Stimulated activated CD4-positive, alpha-beta T cell treated with anti-CD3 and anti-CD28 coated beads, Interleukin-1b, Interleukin-23, amount 100 ng/mL, for 4 hours (primary cell): ENCODE measurements at places on chromosomes 7 and 10.

- no peak for DNase-seq
Measured at GRCh38 chr10:29715296-29715695, 80.5 kb upstream of the SVIL start.

DNA sequence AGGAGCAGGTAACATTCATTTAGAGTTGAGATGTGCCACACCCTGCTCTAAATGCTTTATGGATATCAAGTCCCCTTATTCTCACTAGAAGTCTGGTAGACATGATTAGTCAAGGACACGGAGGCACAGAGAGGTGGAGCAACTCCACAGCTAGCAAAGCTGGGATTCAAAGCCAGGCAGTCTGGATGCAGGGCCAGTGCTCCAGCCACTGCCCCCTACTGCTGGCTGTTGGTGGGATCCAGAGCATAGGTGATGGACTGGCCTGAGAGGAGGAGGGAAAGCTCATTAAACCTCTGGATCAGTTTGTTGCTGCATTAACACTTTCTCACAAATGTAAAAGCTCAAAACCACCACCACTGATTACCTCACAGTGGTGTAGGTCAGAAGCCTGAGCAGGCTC lies 22.6 kb upstream of the KBTBD2 start:
- no peak for DNase-seq

DNA sequence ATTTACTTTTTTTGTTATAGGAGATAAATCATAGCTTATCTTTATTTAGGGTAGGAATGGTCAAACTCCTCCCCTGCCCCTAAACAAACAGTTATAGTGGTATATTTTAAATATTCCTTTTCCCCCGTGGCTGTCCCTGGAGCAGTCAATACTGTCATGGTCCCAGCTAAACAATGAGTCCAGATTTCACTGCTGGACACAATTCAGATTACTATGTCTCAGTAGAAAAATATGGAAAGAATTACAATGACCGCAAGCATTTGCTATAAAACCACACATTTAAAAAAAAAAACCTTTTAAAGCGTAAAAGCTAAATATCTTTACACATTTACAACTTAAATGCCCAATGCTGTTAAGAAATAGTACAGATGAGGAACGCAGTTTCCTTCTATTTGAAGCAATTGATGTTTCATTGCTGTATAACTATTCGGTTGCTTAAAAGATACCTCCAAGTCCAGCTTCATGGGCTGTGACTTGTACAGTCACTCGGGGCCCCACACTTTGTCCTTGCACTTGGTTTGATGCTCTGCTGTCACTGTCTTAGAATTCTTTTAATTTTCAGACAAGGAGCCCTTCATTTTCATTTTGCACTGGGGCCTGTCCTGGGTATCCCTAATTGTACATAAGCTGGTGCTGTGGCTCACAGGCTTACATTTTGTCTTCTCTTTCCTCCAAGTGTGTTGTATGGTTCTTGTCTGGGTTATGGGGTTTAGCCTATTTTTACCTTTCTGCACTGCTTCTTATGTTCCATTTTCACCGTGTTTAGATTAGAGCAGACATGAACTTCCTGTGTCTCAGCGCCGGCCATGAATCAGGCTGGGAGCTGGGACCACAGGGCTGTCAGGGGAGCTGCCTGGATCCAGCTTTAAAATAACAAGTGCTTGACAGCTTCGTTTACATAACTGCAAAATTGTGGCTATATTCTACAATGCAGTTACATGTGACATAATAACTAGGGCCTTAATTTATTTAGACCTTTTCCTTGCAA lies 530.2 kb upstream of the FZD8 start:
- no peak for DNase-seq

- DNase-seq, result no peak
Measured at GRCh38 chr10:75108684-75109458, 2.6 kb upstream of the SAMD8 start.

GRCh38 chr7:154997840-154998370 lies 5.0 kb downstream of the PAXIP1 start:
- DNase-seq, result no peak

- DNase-seq, result no peak
Measured at GRCh38 chr7:82156168-82156567, 287.4 kb downstream of the CACNA2D1 start.

DNA sequence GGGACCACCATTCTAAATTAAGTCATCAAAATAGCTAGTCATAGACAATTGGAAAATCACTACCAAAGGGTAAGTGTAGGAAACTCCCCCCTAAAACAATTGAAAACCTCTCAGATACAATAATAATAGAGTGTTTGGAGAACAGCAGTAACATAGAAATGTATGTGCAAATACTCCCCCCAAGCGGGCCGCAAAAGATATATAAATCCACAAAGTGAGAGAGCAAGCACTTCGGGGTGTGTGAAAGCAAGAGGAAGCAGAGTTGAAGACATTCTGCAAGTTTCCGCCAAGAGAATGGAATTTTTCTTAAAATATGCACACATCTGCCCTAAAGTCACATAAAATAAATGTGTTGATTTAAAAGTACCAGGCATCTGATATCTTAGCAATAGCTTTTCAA lies 33.3 kb downstream of the CHCHD3 start:
- DNase-seq, result no peak

DNA sequence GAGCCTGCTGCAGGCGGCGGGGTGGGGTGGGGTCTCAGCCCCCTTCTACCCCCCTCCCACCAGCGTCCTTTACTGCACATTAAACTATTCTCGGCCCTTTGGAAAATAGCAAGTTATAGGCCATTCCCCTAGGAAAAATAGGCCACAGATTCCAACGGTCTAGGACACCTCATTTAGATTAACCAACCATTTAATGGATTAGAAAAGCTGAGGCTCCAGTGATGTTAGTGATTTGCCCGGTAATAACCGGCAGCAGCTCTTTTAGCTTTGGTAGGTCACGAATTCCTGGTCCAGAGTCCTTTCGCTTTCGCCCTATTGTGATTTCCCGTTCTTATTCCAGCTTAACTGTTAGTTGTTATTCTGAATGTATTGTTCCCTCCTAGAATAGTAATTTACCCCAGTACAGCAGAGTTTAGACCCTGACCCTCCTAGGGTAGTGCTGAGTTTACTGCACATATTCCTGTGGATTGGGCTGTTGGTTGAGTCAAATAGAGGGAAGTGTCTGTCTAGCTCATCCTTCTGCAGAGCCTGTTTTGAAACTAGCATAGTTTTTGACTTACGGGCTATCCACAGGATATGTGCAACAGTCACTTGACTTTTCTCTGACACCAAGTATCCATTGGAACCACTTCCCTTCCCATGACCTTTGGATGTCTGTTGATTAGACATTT lies 754 bp downstream of the GSTO1 start:
- DNase-seq, result no peak

DNA sequence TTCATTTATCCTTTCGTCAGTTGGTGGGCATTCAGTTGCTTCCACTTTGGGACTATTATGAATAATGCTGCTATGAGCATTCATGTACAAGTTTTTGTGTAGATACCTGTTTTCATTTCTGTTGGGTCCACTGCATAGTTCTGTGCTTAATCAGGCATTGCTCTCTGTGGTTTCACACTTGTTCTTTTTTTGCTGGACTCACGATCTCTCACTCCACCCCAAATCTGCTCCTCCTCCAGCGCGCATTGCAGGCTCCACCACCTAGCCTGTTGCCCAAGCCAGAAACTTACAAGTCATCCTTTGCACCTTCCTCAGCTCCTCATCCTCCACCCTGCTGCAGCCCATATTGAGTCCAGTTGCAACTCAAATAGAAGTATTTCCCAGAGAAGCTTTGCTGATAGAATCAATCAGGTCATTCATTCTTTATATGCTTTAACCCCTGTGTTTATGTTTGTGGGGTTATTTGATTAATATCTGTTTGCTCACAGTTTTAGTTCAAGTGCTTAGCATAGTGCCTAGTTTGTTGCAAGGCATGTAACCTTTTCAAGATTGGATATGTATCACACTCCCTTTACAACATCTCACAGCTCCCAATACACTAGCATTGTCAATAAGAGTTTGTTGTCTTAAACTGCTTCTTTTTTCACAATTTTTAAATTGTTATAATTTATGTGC lies 16.6 kb upstream of the AFAP1L2 start:
- DNase-seq, result no peak

GRCh38 chr7:150621376-150621775 lies 10.8 kb downstream of the GIMAP6 start:
- DNase-seq, result no peak

GRCh38 chr10:11218395-11218794 lies 200.7 kb downstream of the CELF2 start:
- no peak for DNase-seq

- no peak for DNase-seq
Measured at GRCh38 chr10:70148516-70148915, 2.0 kb upstream of the TYSND1 start.

DNA sequence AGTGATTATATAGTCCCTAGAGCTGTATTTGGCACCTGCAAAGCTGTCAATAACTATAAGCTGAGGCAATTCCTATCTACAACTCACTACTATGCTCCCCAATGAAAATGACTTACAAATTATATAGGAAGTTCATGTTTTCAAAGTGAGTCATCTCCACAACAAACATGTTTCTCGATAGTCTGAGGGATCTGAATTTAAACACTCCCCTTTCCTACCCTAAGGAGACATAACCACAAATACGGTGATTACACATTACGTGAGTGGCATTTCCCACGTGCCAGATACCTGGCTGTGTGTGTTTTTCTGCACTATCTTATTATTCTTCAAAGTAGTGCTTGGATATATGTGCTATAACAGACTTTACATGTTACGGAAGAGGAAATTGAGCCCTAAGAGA lies 122.5 kb upstream of the C1QL3 start:
- no peak for DNase-seq

- no peak for DNase-seq
Measured at GRCh38 chr7:133061357-133061756, 20.5 kb downstream of the CHCHD3 start.

GRCh38 chr7:101691822-101692384 lies 62.8 kb upstream of the MYL10 start:
- DNase-seq, result no peak

DNA sequence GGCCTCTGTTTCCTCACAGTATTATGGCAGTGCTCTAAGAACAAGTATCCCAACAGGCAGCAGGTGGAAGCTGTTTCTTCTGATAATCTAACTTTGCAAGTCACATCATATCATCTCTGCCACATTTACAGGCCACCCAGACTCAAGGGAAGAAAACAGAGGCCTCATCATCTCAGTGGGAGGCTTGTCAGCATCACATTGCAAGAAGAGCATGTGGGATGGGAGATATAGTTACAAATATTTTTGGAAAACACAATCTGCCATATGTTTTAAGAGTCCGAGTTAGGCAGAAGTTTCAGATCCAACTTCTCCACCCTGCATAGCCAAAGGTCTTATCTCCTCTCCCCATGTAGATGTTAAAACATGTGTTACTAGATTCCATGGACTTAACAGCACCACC lies 130.4 kb upstream of the PDE1C start:
- no peak for DNase-seq

GRCh38 chr10:74500026-74500704 lies 326.2 kb upstream of the KAT6B start:
- DNase-seq, result no peak

DNA sequence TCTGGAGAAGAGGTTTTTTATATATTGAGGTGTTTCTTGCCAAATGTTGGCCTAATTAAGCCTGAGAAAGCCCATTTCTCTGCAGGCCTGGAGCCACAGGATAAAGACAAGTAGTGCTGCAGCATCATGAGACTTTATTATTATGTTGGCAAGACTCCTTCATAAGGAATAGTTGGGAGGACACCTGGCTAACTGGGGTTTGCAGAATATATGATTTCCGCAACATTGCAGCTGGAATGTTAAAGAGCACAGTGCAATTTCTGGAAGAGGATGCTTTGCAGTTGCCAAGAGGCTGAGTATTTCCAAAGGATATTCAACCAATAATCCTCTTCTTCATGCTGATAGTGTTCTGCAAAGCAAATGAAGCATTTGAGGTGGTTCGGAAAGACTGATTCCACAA lies 1512.8 kb upstream of the LRRTM3 start:
- DNase-seq, result no peak

DNA sequence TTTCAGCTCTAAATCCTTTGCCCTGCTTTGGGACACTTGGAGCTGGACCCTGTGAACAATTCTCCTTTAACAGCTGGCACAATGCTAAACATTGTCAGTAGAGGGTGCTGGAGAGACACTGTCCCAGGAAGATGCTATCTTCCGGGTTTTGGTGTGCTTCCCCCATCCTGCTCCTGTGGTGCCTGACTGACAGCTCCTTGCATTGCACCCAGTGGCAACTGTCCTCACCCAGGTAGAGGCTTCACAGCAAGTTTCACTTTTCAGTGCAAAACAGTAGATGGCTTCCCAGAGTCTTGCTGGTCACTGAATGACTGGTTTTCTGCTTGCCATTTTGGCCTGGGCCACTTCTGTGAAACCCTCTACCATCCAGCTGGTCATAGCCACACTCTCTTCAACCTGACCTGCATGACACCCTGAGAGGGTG lies 77.3 kb downstream of the CDC14C start:
- DNase-seq, result no peak
